ENCODE measurements at places on chromosomes 3 and 15.

- DNase-seq: no peak
Observed at GRCh38 chr3:14145236-14145635, 20.4 kb downstream of the TMEM43 start.

- DNase-seq: no peak
Observed at GRCh38 chr15:47367726-47368390, 349.4 kb upstream of the SEMA6D start.

GRCh38 chr3:53187430-53187829 is 26.4 kb downstream of the PRKCD start:
- DNase-seq: no peak

DNA sequence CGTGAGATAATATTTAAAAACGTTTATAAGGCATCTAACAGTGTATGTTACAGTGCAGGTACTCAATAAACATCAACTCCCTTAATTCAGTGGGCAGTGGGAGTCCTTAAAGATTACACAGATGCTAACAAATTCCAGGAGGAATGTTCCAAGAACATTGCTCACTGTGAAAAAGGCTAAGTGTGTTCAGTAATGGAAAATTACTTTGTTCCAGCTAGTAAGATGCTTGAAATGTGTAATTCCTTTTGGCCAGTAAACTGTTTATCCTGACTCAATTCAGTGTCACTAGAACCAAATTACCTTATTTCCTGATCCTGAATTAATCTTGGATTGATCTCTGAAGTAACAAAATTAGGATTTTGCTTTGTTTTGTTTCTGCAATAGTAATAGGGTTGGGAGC is 54.2 kb upstream of the SEMA6D start:
- no peak for DNase-seq

Data from central memory CD4-positive, alpha-beta T cell (primary cell).